Urinary bladder (tissue), 4 donors: ENCODE measurements at places on chromosomes 5 and 9. TPM values are rescaled to one million over a fixed set of nuclear protein-coding genes. Genes with fewer than 3 reads are reported as not detected.

The C1QTNF3 gene
- 87.9 TPM for total RNA-seq

- no peak for DNase-seq
Observed at GRCh38 chr5:76341651-76342334, 61.3 kb upstream of the IQGAP2 start.

The ALDH7A1 gene
- 73.2 TPM for total RNA-seq

The CDO1 gene
- total RNA-seq, result 21.1 TPM

- DNase-seq, result no peak
Observed at GRCh38 chr5:42057254-42057690, 132.2 kb downstream of the FBXO4 start.

DNA sequence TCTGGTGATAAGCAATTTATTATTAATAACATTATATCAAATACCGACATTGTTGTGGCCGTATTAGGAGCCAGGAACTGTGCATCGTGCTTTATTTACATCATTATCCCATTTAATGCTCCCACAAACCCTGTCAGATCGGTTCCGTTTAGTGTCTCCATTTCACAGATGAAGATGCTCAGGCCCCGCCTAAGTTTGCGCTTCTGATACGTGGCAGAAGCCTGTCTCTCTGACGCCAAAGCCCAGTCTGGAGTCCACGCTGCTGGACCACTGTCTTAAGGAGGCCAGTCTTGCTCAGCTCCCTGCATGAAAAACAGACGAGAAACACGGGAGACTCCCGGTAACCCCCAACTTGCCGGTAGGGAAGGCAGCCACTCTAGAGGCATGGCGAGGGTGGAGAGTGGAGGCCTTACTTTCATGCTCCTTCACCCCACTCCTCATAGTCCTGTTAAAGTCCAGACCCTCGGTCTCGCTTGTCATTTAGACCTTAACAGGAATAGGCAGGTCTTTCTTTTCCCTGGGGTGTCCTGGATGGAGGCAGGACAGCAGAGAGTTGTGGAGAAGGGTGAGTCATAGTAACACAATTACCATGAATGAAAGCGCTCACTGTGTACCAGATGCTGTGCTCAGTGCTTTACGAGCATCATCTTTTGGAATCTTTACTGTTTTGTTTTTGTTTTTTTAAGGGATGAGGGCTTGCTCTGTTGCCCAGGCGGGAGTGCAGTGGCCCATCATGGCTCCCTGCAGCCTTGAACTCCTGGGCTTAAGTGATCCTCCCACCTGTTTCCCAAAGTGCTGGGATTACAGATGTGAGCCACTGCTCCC lies 872 bp downstream of the TXNDC15 start:
- DNase-seq, result peak; percentile 25

DNA sequence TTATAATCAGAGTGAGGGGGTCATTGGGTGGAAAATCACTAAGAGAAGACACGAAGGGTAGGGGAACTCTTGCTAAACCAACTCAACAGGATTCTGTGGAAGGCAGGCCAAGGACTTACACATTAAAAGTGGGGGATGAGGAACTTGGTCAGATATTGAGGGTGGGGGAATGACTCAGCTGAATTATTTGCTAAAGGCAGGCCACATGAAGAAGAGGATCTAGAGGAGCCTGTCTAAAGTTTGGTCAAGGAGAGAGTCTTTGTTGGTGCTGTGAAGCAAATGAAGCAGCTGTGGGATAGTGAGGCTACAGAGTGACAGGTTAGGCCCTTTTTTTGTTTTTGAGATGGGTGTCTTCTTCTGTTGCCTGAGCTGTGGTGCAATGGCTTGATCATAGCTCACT lies 63.9 kb upstream of the SPRY4 start:
- no peak for DNase-seq

The PRRX2 gene
- total RNA-seq, result 8.6 TPM

DNA sequence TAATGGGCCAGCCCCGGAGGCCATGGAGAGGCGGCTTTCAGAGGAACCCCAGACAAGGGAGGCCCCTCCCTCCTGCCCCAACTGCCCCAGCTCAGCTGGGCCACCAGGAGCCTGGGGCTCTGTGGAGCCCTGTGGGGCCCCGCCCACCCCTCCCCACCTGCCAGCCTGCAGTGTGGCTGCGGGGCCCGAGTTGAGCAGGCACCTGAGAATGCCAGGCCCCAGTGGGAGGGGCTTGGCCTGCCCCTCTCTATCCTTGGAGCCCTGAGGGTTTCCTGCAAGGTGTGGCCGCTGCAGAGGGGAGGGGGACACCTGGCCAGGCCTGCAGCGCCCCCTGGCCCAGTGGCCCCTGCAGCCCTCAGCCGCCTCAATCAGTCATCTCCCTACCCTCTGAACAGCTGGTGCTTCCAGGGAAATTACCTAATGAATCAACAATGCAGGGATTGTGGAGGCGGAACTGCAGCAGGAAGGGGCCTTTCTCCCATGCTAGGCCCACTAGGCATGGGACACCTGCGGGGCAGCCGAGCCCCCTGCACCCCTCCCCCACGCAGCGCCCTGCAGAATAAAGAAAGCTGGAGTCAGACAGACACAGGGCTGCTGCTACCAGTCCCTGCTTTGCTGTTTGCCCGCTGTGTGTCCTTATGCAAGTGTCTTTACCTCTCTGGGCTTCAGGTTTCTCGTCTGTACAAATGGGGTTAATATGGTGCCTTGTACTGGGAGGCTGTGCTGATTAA lies 48.0 kb downstream of the LMX1B start:
- DNase-seq, result no peak

GRCh38 chr5:141814064-141814964 lies 63.9 kb downstream of the PCDH1 start:
- DNase-seq, result no peak

The HAPLN1 gene
- 24.4 TPM for total RNA-seq

DNA sequence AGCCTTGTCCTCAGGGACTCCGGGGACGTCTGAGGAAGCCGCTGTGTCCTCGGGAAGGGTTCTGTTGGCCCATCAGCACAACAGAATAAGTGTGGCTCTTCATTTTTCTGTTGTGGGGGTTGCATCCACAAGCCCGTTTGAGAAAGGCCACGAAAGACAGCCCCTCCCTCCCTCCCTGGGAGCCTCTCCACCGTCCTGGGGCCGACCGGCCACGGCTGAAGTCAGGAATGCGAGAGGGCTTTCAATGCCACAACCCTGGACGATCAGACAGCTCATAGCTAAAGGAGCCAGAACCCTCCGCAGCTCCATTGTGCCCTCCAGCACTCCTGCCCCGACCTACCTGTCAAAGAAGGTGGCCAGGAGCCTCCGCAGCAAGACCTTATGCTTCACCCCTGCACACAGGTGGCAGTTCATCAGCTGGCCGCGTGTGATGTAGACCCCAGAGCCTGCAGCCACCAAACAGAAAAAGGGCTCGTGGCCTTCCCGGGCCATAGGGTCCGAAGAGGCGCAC lies 52.4 kb upstream of the UBAC1 start:
- DNase-seq, result no peak

DNA sequence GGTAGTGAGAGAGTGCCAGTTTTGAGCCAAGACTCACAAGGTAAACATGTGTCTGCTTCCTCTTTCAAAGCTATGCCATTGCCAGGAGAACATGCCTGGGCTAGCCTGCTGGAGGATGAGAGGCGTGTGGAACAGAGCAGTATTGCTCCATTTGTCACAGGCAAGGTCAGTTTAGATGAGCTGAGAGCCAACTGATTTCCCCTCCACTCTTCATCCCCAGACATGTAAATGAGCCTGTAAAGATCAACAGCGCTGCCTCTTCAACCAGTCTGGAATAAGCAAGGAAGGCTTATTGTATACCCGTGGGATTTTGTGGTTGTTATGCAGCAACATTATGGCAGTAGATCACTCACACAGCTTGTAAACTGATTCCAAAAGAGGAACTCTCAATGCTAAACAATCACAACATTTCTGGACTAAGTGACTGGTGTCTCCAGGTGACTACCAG lies 8.2 kb upstream of the GDNF start:
- no peak for DNase-seq

GRCh38 chr9:127180457-127181314 lies 58.3 kb upstream of the ANGPTL2 start:
- DNase-seq, result no peak

DNA sequence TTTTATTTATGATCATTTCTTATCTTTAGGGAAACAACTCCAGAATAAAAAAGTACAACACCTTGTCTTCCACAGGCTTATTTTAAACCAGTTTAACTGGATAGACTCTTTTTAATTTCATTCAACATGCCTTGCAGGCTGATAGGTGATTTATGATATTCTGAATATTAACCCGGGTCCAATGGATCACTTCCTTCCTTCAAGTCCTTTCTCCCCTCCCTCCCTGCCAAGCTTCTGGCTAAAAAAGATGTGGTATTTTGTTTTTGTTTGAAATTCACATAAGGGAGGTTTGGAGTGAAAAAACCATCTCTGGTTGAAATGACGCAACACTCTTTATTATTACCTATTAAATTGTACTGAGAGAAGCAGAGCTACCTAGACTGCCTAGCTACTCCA lies 265.3 kb downstream of the MLLT3 start:
- no peak for DNase-seq

The NR2F1-AS1 gene
- total RNA-seq, result 61.4 TPM

The PCDHGB2 gene
- total RNA-seq, result 7.9 TPM

GRCh38 chr9:98917746-98918487 lies 25.8 kb upstream of the COL15A1 start:
- DNase-seq, result no peak

DNA sequence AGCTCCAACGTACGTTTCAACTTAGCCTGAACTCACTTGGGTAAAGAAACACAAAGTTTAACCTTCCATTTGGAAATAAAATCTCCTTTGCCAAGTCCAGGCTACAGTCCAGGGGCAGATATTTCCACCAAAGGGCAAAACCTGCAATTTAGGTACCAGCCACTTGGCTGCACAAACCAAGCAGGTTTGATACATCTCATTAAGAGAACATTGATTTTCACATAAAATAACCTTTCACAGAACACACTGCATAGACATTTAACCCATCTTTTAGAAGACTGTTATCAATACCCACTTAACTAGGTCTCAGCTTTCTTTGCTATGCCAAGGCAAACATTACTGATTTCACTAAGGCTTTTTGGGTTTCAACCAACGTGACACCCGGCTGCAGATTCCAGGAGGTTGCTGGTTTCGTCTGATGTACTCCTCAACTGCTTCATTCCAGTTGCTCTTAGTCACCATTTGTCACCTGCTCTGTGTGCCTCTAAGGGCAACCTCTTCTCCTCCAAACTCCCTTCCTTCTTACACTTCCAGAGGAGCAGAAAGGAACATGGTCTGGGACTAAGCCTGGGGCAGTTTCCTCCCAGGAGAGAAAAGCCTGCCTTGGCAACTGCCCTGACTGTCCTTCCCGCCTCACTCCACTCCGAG lies 67.1 kb downstream of the EPB41L4B start:
- no peak for DNase-seq

The PTGER4 gene
- total RNA-seq, result 11.4 TPM

- no peak for DNase-seq
Observed at GRCh38 chr5:172379481-172379880, 74.8 kb downstream of the SH3PXD2B start.

GRCh38 chr9:128913995-128914772 lies 6.6 kb upstream of the PHYHD1 start:
- no peak for DNase-seq

The OCLN gene
- total RNA-seq, result 18.2 TPM

The CHSY3 gene
- 23.4 TPM for total RNA-seq

DNA sequence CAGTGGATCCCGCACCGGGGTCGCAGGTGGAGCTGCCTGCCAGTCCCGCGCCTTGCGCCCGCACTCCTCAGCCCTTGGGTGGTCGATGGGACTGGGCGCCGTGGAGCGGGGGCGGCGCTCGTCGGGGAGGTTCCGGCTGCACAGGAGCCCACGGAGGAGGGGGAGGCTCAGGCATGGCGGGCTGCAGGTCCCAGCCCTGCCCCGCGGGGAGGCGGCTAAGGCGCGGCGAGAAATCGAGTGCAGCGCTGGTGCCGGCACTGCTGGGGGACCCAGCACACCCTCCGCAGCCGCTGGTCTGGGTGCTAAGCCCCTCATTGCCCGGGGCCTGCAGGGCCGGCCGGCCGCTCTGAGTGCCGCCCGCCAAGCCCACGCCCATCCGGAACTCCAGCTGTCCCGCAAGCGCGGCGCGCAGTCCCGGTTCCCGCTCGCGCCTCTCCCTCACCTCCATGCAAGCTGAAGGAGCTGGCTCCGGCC lies 120.6 kb upstream of the MEF2C start:
- DNase-seq, result no peak

The CTXN3 gene
- total RNA-seq, result 1.1 TPM

GRCh38 chr9:87436716-87437115 lies 61.0 kb upstream of the DAPK1 start:
- no peak for DNase-seq

DNA sequence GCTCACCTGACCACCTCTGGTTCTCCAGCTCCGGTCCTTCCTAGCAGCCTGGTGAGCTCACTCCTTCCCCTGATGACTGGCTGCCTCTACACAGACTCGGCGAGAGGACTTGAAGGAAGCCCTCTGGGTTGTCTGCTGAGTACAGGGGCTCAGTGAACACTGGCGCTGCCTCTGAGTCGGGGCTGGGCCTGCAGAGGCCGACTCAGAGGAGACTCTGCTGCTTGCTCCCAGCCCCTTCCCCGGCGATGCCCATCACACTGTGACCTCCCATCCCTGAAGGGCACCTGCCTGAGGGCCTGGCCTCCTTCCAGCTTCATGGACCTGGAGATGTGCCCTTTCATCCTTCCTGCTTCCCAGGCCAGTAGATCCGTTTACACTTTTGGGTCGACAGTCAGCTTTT lies 22.0 kb downstream of the CRB2 start:
- no peak for DNase-seq

GRCh38 chr5:142767911-142768310 lies 2.3 kb upstream of the ARHGAP26 start:
- no peak for DNase-seq

DNA sequence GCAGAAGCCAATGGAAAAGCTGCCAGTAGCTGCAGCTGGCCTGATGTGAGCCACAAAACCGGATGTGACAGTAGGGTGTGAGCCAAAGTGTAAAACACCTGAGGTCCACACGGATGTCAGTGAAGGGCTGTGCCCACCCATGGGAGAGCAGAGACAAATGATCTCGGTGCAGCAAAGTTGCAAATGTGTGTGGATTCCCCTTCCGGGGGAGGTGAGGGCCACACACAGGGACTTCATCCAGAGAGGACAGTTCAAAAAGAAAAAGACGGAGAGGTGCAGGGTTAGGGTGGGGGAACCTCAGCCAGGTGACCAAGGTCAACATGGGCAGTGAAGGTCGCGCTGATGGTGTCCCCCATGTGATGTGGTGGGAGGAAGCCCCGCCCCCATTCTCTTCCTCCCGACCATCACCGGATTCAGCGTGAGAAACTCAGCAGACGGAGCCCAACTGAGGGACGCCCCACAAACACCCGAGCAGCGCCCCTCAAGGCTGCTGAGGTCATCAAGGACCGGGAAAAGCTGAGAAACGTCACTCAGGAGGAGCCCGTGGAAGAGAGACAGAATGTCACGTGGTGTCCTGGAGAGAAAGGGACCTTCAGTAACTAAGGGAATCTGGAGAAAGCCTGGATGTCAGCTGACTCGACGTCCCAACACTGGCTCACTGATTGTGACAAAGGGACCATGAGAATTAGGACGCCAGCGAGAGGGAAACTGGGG lies 11.4 kb upstream of the PTGDS start:
- no peak for DNase-seq
